G401 (cell line): ENCODE measurements at places on chromosomes 5 and 9.

DNA sequence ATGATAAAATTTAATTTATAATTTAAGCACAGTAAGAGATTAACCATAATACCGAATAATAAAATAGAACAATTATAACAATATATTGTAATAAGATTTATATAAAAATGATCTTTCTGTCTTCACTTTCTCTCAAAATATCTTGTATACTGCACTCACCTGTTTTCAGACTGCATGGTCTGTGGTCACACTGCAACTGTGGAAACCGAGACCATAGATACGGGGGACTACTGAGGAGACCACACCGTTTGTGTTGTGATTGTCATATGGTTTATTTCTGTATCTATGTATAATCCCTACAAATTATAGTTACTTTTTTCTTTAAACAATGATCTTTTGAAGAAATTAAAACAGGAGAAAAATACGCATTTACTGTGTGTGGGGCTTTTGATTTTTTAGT is 78.8 kb upstream of the TNFAIP8 start:
- DNase-seq, result no peak

GRCh38 chr5:73499187-73499586 is 945 bp downstream of the BTF3 start:
- no peak for DNase-seq

DNA sequence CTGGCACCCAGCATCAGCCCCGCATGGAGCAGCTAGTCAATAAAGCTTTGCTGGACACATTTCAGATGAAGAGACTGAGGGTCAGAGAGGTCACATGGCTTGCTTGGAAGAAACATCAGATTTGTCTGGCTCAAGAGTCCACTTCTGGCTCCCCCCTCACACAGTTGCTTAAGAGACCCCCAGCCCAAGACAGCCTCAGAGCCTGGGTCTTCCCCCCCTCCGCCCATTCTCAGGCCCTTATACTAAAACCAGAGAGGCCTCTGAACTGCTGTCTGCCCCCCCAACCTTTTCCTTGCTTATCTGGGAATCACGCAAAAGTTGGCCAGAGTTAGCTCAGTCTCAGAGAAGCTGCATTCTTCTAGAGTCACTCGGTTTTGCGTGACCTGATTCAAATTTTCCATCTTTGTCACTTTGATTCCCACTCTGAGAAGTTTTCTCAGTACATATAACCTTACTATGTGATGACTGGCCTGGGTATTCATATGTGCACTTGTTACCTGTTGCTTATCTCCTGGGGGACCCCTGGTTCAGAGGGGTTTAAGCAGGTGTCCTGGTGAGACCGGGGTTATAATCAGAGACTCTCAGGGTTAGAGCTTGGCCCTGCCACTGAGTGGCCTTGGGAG is 145.4 kb upstream of the IER5L start:
- no peak for DNase-seq

GRCh38 chr5:92992073-92992472 is 588.9 kb downstream of the NR2F1-AS1 start:
- DNase-seq, result no peak

GRCh38 chr9:114721491-114722079 is 39.6 kb upstream of the TEX48 start:
- DNase-seq, result no peak

- DNase-seq, result no peak
Observed at GRCh38 chr5:150461231-150461630, 11.7 kb upstream of the RPS14 start.

GRCh38 chr5:140986117-140986521 is 19.8 kb downstream of the PCDHAC2 start:
- no peak for DNase-seq

DNA sequence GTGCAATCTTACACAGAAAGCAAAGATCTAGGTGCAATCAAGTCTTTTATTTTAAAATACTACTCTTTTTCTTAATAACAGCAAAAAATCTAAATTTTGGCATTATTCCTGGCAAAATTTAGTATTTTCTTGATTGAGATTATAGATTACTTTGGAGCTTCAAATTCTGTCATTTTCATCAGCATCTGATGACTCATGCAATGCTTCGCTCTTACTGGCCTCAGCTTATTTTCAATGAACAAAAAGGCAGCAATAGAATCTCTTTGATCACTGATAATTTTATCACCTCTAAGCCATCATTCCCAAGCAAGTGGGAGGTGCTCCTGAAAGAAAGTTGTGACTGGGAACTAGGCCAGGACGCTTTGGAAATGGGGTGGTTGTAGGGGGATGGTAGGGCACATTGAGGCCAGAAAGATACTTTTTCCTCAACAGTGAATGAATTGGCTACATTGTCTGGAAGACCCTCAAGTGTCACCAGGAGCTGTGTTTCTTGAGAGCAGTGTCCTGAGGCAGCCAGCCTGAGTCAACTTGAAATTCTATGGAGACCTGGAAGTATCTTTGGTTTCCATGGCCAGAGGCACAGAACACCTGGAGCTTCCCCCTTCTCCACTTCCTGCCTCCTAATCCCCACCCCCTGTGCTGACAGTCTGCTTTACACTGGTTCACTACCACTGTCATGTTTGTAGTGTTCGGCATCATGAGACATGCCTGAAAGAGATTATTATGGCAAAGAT is 46.9 kb upstream of the APC start:
- no peak for DNase-seq

- no peak for DNase-seq
Observed at GRCh38 chr9:98236901-98237487, 18.5 kb downstream of the TBC1D2 start.

GRCh38 chr5:43294226-43294625 is 19.0 kb downstream of the HMGCS1 start:
- DNase-seq, result no peak

DNA sequence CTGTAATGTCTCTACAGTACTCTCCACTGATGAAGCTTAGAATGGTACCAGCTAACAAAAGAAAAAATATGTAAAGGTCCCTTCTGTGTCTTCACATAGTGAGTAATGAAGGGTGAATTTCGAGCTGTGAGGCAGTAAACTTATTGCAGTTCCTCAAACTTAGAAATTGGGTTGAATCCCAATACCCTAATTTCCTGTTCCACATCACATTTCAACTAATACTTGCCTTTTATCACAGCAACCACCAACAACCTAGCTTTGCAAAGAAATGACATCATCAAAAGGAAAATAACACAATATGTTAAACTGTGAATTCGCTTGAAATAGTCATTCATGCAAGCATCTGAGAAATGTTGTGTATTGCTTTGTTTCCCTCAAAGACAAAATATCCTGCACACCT is 9.4 kb upstream of the TNFAIP8 start:
- DNase-seq, result no peak

DNA sequence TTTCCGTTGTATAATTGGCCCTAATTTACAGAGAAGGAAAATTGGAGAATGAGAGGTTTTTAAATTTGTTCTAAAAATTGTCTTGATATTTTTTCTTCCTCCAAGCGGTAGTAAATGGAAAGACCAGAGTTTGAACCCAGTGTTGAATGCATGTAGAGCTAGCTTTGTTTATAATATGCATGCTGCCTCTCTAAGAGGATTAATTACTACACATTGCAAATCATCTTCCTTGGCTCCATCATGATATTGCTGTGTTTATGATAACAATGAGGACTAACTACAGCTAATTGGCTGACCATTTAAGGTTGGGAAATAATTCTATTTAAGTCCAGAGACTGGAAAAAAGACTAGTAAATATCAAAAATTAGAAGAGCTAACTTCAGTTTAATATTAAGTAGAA is 338.5 kb downstream of the PLK2 start:
- no peak for DNase-seq

- DNase-seq, result no peak
Observed at GRCh38 chr5:172705576-172706084, 64.6 kb downstream of the NEURL1B start.

- DNase-seq, result no peak
Observed at GRCh38 chr5:84961903-84962302, 577.2 kb upstream of the EDIL3 start.

- DNase-seq, result no peak
Observed at GRCh38 chr5:33772380-33772897, 119.4 kb downstream of the ADAMTS12 start.

- DNase-seq, result no peak
Observed at GRCh38 chr9:136543830-136544547, 1.9 kb downstream of the NOTCH1 start.

DNA sequence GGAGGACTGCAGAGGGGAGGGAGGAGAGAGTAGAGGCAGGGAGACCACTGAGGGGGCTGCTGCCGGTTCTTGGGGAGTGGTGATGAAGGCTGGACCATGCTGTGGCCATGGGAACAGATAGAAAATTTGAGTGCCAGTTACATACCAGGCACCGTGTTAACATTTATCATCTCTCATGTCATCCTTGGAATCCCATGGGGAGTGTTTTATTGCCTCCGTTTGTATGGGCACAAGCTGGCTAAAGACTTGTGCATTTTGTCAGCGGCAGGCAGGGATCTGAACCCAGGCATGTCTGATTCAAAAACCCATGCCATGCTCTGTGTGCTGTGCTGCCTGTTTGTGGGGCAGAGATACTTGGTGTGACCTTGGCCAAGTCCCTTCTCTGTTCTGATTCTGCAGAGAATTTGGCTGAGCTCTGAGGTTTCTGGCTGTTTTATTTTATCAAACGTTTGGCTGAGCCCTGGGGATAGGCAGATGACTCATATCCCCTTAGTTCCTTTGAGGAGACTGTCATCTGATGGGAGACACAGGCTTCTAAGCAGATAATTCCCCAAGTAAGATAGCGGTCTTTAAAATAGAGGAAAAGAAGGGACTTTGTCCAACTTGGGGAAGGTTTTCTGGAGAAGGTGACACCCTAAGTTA is 22.2 kb downstream of the COL27A1 start:
- no peak for DNase-seq
